Fibroblast of pulmonary artery (primary cell): ENCODE measurements at places on chromosomes 5 and 9.

GRCh38 chr5:96919754-96920197, 16.1 kb upstream of the LNPEP start:
- no peak for DNase-seq

GRCh38 chr5:110736753-110737152, 2.1 kb upstream of the SLC25A46 start:
- no peak for DNase-seq

DNA sequence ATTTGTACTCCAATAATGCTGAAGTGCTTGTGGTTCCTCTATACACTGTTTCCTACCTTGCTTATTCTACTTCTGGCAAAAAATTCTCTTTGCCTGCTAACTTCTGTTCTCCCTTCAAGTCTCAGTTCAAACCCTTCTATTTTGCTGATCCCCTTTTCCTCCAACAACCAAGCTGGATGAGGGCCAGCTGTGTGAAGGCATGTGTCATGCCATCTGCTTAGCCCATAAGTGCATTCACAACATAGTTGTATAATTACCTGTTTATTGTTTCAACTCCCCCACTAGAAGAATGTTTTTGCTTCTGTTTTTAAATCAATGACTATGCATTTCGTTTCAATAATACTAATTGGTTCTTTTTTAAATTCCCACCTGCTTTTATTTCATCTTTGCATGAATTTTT, 1951.4 kb upstream of the WWC1 start:
- no peak for DNase-seq

GRCh38 chr5:60495644-60496520, 204.1 kb downstream of the DEPDC1B start:
- DNase-seq, result no peak

DNA sequence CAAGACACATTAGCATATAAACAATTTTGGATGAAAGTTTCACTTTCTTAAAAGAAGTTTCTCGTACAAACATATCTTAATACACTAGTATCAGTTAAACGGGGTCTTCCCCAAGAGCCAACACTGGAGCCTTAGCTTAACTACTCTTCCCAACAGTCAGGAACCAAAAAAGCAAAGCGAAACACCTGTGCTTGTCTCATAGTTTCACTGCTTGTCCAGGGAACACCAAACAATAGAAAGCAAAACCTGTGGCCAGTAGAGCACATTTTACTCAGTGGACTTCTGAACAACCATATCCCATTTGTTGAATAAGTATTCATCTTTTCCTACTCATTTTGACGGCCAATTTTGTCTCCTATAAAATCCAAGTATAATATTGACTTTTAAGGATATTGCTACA, 391.4 kb downstream of the ELAVL2 start:
- no peak for DNase-seq
